GM13976 (cell line): ENCODE measurements at places on chromosomes 6 and 20.

GRCh38 chr6:22838345-22838744, 269.0 kb downstream of the HDGFL1 start:
- no peak for DNase-seq

GRCh38 chr6:107786709-107787588, 37.2 kb downstream of the SCML4 start:
- DNase-seq: peak; percentile 47

- DNase-seq: peak; percentile 73
These were observed 108.9 kb downstream of the SNX5 start for GRCh38 chr20:17859616-17860232.

- DNase-seq: no peak
These were observed 258.6 kb downstream of the CBLN4 start for GRCh38 chr20:55746723-55747122.

DNA sequence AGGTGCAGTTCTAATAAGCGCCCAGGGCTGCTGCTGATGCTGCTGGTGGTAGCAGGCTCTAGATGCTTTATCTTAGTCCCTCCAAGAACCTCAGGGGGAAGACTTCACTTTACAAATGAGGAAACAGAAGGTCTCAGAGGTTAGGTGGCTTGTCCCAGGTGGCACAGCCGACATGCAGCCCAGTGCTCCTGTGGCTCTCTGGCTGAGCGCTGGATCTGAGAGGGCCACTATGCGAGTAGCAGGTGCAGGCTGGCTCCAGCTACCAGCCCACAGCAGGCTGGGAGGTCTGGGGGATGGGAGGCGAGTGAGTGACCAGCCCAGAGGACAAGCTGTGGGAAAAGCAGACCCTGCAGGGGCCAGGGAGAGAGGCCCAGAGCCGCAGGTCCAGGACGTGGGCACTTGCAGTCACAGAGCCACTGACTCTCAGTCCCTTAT, 90.9 kb downstream of the PRND start:
- no peak for DNase-seq

- DNase-seq: no peak
These were observed 149.9 kb upstream of the UST start for GRCh38 chr6:148596891-148597455.

DNA sequence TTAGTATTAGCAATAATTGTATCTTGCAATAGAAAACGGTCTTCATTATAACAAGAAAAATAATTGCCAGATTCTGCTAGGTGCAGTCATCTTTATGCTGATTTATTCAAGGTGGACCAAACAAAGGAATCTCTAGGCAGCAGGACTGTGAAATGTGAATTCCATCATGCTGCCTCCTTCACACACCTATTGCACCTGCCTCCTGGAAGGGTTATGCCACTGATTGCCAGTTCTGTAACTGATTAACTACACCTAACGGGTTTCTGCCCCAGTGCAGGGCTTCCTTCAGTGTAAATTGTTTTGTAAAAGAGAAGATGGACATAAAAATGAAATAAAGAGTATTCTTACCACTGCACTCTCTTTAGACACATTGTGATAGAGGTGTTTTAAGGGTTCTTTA, 96.1 kb downstream of the FOXO3 start:
- no peak for DNase-seq

- DNase-seq: no peak
These were observed 684.6 kb upstream of the MARCKS start for GRCh38 chr6:113172531-113172966.

GRCh38 chr6:43188426-43188825, 6.4 kb downstream of the CUL9 start:
- no peak for DNase-seq

- DNase-seq: no peak
These were observed 20.8 kb downstream of the ULBP3 start for GRCh38 chr6:150048099-150048498.

GRCh38 chr6:90000864-90001731, 106.8 kb downstream of the GJA10 start:
- no peak for DNase-seq

- DNase-seq: no peak
These were observed 46.0 kb downstream of the SIRPA start for GRCh38 chr20:1941226-1941625.

- DNase-seq: no peak
These were observed 129.5 kb downstream of the MMUT start for GRCh38 chr6:49333345-49334125.

- DNase-seq: no peak
These were observed 282.1 kb downstream of the TPBG start for GRCh38 chr6:82645536-82646230.

- peak; percentile 69 for DNase-seq
These were observed 27.4 kb downstream of the PMEPA1 start for GRCh38 chr20:57682184-57683101.

DNA sequence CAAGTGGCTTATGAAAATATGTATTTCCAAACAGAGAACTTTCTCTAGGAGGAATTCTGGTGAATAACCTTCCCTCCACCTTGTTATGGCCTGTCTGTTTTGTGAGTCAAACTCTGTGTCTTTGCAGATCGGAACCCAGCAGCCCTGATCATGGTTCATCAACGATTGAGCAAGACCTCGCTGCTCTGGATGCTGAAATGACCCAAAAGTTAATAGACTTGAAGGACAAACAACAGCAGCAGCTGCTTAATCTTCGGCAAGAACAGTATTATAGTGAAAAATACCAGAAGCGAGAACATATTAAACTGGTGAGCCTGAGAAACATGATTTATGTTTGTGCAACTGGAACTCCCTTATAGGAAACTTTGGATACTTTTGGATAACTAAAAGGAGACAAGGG, 294.5 kb upstream of the PLCB4 start:
- DNase-seq: no peak

DNA sequence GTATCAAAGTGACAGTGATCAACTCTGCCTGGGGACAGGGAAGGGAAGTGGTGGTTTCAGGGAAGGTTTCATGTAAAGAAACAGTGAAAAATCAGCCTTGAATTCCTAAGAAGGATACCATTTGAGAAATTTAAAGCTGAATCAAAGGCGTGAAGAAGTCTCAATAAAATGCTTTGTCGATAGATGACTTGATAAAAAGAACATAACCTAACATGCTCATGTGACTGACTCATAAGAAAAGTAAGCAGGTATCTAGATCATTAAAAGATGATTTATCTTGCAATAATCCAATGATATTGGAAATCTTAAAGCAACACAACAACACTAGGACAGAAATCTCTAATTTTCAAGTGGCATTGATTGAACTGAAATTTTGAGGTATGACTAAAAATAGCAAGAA, 14.3 kb downstream of the EDN1 start:
- DNase-seq: no peak

- no peak for DNase-seq
These were observed 1075.5 kb downstream of the KHDRBS2 start for GRCh38 chr6:61210549-61210948.

- no peak for DNase-seq
These were observed 64.3 kb downstream of the TTI1 start for GRCh38 chr20:37968841-37969401.
